ENCODE measurements at places on chromosomes 16 and 17.

- DNase-seq, result no peak
Measured at GRCh38 chr17:81576621-81577277, 24.6 kb upstream of the FAAP100 start.

DNA sequence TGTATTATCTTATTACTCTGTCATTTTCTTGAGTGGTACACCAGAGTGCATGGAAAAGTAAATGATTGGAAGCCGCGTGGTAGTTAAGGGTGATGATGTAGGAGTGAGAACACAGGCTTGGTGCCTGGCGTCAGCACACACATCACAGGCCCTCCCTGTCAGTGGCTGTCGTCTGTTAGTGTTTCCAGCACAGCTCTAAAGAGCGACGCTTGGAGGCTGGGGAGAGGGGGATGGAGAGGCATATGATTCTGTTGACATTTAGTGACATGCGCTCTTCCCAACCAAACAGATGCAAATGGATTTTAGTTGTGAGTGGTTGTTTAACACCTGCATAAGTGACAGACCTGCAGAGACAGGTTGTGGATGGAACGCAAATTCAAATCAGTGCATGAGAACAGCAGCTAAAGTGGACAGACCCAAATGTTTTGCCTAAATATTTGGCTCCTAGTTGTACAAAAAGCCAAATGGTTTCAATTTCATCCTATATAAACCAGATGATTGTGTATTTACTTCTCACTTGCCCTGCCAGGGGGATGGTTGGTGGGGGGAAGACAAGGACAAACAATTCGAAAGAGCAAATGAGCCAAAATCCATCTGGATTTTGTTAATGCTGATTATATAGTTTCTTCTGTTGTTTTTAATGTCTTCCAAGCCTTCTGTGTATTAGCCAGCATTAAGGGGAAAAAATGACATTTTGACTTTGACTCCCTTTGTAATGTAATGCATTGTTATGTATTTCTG lies 222.3 kb downstream of the WWOX start:
- DNase-seq, result no peak

DNA sequence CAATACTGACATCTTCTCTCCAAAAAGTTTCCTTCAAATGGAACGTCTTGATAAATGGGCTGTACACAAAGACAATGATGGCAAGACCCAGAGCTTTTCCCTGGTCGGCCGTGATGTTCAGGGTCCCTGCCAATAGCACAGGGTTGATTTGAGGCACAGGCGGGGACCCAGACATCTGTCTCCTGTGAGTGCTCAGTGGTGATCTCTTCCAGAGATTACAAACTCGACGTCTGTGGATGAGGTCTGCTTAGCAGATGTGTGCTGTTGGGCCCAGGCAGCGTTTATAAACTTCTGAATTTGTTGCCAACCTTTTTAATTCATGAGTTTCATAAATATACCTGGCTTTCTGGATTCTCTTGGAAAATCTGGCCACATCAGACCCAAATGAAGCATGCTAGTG lies 14.9 kb downstream of the CPPED1 start:
- no peak for DNase-seq

DNA sequence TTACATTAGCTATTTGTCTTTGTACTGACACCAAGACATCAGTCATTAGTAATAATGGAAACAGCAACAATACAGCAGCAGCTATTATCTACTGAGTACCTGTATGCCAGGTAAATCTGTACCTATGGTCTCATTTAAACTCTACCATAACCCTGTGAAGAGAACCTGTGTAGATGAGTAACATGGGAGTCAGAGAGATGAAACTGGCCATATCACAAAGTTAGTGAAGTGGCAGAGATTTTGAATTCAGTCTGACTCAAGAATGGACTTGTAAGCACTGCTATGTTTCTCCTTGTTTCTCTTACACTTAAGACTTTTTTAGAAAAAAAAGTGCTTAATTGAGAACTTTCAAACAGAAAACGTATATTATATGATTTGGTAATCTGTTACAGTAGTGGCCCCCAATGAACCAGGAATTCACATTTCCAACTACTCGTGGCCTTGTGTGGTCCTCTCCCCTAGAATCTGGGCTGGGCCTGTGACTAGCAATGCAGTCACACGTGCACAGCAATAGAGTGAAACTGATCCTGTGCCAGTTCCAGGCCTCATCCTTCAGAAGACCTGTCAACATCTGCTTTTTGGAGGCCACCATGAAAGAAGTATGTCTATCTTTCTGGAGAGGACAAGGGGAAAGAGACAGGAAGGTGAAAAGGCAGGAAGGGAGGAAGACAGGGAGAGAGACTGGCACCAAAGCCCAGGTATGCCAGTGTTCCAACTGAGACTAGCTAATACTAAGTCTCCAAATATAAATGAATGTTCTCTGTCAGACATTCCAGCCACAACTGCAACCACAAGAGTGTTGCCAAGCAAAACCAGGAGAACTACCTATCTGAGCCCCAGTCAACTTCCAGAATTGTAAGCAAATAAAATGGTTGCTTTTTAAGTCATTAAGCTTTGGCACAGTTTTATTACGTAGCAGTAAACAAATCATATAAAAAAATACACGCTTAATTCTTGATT lies 12.0 kb downstream of the CRLF3 start:
- no peak for DNase-seq

DNA sequence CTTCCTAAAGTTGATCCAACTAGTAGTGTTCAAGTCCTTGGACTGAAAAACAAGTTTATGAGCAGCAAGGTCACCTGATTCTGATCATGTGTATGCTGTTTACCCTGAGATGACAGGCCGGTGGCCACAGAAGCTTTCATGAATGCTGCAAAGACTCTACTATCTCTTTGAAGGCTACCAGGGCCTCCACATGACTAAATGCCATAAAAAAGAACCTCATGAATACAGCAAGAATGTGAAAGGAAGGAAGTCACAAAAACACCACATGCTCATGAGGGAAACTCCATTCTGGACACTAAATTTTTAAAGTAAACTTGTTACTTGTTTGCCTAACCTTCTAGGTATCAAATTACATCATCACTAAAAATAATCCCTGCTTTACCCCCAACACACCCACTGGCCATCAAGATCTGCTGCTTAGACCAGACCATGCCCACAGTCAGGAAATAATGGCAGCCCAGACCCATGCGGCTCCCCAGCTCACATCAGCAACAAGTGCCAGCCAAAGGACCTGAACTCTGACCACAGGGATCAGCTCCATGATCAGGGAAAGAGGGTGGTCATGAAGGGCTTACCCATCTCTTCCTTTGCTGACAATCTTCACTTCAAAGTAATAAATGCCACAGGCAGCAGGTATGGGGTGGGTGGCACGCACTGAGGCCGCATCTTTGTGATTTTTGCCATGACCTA lies 1.4 kb downstream of the RANBP10 start:
- DNase-seq, result no peak

GRCh38 chr16:18804540-18804939 lies 3.2 kb upstream of the ARL6IP1 start:
- DNase-seq, result no peak

- no peak for DNase-seq
Measured at GRCh38 chr17:64682261-64683181, 20.4 kb upstream of the SMURF2 start.

GRCh38 chr16:81095653-81095952 lies 592 bp downstream of the GCSH start:
- DNase-seq, result no peak

DNA sequence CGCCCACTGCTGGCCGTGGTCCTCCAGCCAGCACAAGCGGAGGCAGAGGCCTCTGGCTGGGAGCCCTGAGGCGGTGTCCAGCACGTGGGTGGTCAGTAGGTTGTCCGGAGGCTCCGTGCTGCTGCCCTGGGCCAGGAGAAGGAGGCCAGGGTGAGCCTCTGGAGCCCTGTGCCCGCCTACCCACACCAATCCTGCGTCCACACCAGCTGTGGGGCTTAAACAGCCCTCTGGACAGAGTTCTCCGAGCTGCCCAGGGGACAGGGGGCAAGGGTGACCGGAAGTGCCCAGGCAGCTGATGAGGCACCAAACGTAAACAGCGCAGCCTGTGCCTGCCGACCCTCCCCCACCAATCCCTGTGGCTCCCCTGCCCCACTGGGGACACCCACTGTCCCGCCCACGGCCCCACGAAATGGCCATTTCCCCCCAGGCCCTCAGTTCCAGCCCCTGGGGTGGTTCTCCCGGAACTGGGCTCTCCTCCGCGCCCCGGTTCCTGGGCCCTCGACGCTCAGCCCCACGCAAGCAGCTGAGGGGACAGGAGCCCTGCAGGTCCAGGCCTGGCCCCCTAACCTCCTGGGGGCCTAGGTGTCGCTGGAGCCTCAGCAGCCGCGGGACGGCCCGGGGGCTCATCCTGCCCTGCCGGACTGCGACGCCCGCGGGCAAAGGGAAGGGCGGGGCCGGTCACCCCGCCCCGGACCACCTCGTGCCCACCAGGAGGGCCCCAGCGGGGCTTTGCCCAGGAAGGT lies 27.9 kb upstream of the DBNDD1 start:
- no peak for DNase-seq

DNA sequence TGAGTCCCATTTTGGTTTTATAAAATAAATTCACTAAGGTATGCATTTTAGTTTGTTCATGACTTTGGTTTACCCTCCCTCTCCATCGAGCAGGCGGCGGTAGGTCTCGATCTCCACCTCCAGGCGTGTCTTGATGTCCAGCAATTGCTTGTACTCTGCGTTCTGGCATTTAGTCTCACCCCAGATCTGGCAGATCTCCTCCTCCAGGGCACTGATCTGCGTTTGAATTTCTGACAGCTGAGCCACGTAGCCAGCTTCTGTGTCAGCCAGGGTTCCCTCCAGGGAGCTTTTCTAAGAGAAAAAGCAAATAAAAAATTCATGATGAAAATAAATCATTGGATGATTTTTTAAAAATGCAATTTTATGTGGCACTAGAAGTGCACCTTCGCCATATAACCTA lies 4.2 kb downstream of the KRT24 start:
- no peak for DNase-seq

DNA sequence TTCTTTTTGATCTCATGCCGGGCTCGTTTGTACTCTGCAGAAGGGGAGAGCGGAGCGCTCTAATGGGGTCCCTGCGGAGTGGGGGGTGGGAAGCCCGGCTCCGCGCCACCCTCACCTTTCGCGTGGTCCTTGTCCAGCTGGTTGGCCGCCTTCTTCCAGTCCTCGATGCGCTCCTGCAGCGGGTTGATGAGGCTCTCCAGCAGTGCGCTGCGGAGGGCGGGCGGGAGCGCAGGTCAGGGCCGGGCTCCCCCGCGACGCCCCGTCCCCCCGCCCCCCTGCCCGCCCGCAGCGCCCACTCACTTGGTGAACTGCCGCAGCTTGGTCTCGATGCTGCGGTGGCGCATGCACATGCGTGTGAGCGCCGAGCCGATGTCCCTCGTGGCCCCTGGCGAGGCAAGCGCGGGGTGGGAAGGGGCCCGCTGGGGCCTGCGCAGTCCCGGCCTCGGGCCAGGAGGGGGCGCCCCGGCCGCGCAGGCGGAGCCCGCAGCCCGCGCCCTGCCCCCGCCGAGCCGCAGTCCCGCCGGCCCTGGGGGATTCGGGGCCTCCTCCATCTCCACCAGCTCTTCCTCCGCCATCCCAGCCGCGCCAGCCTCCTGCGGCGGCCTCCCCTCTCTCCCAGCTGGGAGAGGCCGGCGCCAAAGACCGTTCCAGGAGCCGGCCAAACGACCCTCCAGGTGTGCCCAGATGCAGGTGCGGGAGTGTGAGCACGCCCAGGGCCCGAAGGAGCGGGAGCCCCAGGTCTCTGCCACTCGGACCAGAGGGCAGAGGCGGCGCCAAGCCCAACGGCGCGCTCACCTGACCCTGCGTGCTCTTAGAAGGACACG lies 6.0 kb downstream of the MTSS2 start:
- no peak for DNase-seq

DNA sequence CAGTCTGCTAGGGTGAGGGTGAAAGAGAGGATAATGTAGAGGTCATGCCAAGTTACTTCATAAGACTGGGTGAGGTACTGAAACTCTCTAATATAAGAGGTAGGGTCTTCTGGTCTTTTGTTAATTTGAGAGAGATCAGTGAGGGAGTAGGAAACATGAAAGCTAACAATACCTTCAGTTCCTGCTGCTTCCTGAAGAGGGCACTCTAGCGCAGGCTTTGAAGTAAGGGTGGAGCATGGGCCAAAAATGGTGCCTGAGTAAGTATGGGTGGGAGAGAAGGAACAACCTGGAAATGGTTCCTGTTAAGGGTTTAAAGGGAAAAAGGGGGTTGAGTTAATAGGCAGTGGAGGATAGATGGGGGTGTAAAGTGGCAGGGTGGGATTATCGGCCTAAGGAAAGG lies 2449.5 kb downstream of the TP53TG3F start:
- no peak for DNase-seq
